NCI-H1436 (cell line): ENCODE measurements at places on chromosomes 3 and 15.

DNA sequence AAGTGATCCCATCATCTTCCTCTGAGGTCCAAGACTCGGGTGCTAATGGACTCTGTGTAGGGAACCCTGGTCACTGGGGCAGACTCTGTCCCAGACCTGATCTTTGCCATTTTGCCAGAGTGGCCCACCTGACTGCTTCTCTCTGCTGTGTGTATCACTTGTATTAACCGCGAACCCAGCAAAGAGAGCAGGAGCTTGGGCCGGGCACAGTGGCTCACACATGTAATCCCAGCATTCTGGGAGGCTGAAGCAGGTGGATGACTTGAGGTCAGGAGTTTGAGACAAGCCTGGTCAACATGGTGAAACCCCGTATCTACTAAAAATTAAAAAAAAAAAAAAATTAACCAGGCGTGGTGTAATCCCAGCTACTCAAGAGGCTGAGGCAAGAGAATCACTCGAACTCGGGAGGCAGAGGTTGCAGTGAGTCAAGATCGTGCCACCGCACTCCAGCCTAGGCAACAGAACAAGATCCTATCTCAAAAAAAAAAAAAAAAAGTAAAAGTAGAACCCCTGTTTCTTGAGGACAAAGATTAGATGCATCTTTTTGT lies 32.9 kb upstream of the CYP11A1 start:
- no peak for DNase-seq

DNA sequence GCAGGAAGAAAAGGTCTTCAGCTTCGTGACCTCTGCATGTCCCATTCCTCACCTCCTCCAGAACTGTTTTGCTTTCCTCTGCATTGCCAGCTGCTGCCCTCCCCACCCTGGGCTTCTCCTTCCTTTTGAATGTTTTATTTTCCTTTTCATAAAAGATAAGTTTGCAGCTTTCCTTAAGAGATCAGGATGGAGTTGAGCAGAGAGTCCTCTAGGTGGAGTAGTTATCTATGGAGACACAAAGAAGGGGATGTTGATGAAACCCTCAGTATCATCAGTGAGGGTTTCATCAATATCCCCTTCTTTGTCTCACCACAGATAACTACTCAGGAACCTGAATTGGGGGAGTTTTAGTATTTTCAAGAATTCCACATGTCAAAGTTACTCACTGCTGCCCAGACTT lies 19.0 kb upstream of the SLC25A36 start:
- no peak for DNase-seq

DNA sequence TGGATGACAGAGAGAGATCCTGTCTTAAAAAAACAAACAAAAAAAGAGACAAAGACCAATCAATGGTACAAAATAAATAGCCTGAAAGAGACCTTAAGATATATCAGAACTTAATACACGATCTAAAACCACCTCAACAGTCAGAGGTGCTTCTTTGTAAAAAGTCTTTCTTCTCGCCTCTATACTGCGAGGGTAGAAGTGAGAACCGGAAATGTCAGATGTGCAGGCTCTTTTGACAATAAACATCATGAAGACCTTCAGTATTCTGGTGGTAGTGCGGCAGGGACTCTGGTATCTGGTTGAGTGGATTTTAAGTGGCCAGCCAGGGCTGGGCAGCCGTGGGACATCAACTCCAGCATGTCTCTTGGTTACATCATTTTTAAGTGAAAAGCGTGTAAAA lies 30.0 kb downstream of the RUBCN start:
- no peak for DNase-seq

GRCh38 chr3:175392653-175393052 lies 533.5 kb downstream of the NAALADL2 start:
- no peak for DNase-seq

- DNase-seq: no peak
These were observed 236.4 kb downstream of the PDCD6IP start for GRCh38 chr3:34034840-34035239.

DNA sequence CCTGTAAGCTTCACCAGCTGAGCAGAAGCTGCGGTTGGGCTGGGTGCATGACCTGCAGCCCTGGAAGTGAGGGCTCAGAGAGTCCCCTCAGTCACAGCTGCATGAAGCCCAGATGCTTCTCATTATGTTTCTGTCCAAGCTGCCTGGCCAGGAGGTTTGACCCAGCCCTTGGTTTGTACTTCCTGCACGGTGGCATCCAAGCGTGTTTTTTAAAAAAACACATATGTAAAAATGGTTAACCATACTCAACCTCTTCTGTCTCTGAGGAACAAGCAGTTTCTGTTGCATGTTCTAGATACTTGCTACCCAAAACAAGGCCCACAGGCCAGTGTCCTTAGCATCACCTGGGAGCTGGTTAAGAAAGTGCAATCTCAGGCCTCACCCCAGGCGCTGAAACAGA lies 76.0 kb upstream of the ATP10A start:
- no peak for DNase-seq

DNA sequence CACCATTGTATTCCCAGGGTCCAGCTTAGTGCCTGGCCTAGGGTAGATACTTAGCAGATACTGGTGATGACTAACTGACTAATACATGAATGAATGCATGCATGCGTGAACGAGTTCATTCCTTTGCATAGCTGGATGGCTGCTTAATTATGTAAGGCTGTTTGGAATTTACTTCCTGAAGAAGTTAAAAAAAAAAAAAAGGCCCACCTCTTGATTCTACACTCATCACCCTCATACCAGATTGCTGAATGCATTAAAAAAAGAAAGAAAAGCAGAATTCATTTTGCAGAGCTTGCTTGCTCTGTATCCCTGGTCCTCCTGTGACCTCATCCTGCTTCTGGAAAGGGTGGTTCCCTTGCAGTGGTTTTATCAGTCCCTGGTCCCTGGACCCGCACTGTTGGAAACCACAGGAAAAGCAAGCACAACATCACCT lies 277.6 kb upstream of the CFAP20DC start:
- DNase-seq: no peak

GRCh38 chr3:194856296-194856695 lies 170.6 kb downstream of the FAM43A start:
- no peak for DNase-seq

DNA sequence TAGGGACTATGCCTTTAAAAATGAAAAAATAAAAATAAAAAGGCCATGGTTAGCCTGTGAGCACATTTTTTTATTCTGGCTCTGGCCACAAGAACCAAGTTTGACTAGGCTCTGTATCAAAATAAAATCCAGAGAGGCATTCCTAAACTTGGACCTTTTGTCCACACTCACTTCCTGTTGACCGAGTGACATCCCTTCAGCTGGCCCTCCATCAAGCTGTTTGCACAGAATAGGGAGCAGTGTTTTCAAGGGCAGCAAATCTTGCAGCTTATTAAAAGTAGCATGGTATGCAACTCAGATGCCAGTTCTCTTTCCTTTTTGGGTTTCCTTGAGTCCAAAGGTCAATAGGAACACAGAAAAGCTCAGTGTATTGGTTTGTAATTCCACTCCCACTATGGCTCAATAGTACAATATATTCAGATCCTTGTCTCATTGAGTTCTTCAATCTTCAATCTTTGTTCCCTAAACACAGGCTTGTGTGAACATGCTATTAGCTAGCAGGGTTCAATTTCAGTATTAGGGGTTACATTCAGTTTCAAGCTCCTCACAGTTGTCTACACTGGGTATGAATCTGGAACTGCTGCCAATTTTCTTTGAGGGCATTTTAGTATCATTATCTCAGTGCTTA lies 244.5 kb downstream of the RBMS3 start:
- peak; percentile 67 for DNase-seq

DNA sequence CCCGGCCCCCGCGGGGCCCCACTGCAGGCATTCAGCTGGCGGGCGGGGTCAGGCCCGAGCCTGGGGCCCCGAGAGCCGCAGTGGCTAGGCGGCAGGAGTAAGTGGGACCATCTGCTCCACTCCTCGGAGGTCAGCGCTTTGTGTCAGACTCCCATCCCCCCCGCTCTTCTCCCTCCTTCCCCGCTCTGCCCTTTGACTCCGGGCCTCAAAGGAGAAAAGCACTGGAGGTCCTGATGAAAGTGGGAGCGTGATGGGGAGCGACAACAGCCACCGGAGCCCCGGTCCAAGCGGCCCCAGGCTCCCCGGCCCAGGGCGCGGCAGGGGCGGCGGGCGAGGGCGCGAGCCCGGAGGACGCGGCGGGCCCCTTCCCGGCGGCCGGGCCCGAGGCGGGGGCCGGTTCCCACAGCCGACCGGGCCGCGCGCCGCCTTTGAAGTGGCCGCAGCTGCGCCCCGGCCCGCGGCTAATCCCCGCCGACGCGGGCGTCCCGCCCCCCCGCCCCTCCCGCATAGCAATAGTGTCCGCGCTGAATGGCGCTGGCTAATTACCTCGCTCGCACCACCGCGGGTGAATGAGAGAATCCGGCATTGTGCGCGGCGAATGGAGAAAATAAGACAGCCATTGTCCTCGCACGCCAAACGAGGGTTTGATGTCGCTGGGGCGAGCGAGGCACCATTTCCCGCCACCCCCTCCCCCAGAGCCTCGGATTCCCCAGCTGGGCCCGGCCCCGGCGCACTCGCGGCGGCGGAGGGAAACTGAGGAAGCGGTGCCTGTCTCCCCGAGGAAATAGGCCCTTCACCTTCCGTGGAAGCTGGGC lies 22.4 kb downstream of the IGDCC3 start:
- no peak for DNase-seq

DNA sequence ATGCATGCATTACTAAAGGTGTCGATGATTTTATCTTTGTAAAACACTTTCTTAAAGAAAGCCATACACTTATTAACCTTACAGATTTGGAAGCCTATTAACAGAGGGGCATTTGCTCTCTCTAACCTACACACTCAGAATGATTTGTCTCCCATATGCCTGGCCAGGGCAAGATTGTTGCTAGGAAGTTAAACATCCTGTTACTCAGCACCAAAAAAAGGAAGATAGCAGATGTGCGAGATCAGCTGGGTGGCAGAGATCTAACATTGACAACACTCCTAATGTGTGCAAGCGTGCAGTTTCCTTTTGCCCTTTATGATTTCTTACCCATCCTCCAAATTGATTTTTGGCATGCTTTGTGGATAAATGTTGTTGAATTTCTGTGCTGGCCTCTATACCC lies 73.9 kb upstream of the TMEM108 start:
- no peak for DNase-seq

GRCh38 chr3:42557854-42558253 lies 23.9 kb downstream of the SEC22C start:
- DNase-seq: no peak

GRCh38 chr3:140406655-140407054 lies 271.2 kb upstream of the TRIM42 start:
- DNase-seq: peak; percentile 11

- DNase-seq: no peak
These were observed 134.5 kb downstream of the MECOM start for GRCh38 chr3:169529013-169529412.
